ENCODE measurements at places on chromosomes 11 and 22.

DNA sequence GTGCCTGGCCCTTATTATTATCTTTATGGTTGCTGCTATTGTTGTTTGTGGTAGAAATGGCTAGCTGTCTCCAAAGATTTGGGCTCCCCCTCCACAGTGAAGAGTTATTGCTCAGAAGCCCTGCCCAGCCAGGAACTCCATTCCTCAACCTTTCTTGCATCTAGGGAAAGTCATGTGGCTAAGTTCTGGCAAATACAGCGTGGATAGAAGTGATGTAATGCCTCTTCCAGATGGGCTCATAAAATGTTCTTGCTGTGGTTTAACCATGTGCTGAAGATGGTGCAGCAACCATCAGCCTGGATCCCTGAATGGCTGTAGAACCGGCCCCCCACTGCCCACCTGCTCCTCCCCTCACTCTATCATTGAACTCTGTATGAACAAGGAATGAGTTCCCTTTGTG is 203.5 kb upstream of the E2F8 start:
- no peak for DNase-seq

GRCh38 chr11:119460582-119460981 is 37.6 kb upstream of the THY1 start:
- peak; percentile 91 for DNase-seq

GRCh38 chr11:116513894-116514293 is 258.9 kb downstream of the BUD13 start:
- peak; percentile 20 for DNase-seq

DNA sequence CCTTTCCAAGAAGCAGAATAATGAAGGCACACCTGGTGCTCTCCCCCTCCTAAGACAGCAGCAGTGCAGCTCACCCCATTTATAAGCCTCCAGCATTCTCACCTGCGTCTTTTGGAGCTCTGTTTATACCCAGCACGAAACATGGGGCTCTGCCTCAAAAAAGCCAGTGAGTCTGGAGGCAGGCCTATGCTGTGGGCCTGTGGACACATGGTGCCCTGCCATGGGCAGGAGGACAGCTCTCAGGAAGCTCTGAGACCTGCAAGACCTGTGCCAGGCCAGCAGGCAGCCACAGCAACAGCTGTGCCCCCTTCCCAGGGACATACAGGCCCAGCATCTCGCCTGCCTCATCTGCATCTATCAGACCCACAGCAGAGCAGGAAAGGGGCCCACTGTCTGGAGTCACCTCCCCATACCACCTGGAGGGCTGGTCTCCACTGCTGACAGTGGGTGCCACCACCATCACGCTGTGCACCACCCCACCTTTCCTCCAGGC is 64.2 kb downstream of the DGCR2 start:
- no peak for DNase-seq

- DNase-seq, result no peak
Observed at GRCh38 chr11:110752890-110753289, 40.7 kb upstream of the ARHGAP20 start.

DNA sequence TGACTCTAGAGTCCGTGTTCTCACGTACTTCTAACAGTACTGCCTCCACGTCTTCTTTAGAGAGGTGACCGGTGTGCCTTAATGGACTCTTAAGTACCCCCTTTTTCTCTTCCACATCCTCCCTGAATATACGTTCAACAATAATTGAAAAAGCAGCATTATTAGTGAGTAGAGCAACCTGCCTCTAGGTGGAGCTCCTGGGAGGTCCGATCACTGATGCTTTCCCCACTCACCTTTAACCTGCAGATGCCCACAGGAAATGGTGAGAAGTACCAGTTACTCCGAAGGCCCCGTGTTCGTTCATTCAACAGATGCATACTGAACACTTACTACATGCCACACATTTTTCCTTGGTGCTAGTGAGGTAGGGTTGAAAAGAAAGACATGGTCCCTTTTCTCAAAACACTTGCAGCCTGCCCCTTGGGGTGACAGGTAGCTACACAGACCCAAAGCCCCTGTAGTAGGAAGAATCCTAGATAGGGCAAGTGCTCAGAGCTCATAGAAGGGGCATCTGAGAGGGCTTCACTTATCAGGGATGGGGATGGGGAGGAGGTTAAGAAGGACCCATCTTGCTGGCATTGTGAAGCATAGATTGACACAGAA is 72.7 kb downstream of the FEZ1 start:
- no peak for DNase-seq

- DNase-seq, result peak; percentile 62
Observed at GRCh38 chr11:8832571-8833260, 78.3 kb upstream of the AKIP1 start.

DNA sequence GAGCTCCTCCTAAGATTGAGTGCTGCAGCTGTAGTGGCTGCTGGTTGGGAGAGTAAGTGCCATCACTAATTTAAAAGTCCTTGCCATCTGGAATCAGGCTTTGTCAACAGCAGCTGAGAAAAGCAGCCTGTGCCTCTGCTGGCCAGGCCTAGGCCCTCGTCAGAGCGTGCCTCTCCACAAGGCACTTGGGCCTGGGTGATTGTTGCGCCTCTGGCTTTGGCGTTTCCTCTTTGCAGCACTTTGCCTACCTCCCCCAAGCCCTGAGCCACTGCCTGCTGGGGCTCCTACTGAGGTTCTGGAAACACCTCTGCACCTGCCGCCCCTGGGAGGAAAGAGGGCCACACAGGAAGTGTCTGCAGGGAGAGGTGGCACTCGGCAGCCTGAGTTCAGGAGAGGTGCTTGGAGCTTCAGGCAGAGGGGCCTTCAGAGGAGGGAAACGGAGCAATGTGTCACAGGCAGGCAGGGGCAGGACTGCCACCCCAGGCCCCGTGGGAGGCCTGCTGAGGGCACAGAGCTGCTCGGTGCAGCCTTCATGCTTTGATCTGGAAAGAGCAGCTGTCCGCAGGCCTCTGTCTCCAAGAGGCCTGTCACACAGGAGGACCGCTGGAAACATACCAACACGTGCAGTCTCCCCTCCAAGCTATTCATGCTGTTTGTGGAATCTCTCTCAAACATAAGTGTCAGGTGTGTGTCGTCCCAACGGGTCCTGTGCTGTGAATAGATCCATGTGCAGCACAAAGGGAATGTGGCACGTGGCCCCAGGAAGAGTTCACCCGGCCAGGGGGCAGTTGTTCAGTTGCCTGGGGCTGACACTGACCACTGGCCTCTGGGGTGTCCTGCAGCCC is 61.5 kb upstream of the EMID1 start:
- DNase-seq, result no peak

- DNase-seq, result no peak
Observed at GRCh38 chr22:45429424-45429823, 15.9 kb downstream of the RIBC2 start.

DNA sequence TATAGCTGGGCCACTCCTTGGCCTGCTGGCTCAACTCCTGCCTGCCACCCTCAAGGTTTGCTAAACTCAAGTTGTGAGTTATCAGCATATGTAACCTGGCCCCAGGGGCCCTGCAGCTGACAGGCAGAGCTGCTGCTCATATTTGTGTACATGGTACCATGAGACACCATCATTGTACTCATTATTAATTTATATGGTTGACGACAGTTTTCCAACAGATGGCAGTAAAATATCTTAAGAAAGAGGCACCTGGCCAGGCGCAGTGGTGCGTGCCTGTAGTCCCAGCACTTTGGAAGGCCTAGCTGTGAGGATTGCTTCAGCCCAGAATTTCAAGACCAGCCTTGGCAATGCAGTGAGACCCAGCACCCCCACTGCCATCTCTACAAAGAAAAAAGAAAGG is 11.4 kb upstream of the DENND5A start:
- DNase-seq, result no peak

DNA sequence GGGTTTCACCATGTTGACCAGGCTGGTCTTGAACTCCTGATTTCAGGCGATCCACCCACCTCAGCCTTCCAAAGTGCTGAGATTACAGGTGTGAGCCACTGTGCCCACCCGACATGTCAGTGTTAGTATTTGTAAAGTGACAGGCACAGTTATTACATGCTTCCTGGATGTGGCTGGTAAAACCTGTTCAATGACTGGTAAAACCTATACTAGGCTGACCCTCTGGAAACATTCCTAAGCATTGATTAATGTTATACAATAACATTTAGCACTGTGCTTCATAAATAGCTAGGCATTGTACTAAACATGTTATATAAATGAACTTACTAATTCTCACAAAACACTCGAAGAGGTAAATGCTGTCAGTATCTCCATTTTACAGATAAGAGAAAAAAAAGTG is 20.9 kb upstream of the JHY start:
- no peak for DNase-seq

DNA sequence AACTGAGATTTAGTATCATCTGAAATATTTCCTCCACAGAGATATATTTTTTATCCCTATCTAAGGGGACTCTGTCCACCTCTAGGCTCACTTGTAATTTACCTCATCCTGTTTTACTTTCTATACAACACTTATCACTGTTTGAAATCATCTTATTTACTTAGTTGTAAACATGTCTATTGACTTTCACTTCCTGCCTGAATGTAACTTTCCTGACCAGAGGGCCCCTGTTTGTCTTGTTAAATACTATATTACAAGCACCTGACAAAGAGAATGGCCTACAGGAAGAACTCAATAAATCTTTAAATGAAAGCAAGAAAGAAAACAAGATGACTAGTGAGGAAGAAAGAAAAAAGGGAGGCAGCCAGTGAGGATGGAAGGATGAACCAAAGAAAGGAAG is 1727.5 kb downstream of the LRRC4C start:
- DNase-seq, result no peak

- DNase-seq, result no peak
Observed at GRCh38 chr11:8793114-8793777, 110.7 kb downstream of the RPL27A start.

GRCh38 chr11:64629796-64630562 is 39.0 kb downstream of the SLC22A12 start:
- DNase-seq, result no peak

DNA sequence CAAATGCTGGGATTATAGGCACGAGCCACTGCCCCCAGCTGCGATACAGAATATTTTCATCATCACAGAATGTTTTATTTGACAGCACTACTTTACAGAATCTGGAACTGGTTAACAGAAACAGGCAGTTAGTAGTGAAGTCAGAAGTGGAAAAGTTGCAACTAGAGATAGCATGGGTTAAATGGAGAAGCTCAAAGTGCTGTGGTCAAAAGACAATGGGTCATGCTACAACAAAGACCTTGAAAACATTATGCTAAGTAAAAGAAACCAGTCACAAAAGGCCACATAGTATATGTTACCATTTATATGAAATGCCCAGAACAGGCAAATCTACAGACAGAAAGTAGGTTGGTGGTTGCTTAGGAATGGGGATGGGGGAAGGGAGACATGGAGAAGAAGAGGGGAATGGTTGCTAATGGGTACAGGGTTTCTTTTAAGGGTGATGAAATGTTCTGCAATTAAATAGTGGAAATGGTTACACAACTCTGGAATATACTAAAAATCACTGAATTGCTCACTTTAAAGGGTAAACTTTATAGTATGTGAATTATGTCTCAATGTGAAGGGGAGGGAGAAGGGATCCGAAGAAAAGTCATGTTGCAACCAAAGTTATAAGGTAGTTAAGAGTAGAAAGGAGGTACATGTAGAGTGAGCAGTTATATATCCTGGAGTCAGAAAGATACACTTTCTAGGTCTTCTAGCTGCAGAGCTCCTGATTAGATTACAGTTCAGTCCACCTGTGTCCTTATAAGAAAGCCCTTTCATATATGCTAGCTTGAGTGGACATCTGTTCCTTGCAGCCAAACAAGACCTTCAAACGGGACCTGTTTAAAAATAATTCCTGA is 46.3 kb upstream of the RAPSN start:
- peak; percentile 84 for DNase-seq

DNA sequence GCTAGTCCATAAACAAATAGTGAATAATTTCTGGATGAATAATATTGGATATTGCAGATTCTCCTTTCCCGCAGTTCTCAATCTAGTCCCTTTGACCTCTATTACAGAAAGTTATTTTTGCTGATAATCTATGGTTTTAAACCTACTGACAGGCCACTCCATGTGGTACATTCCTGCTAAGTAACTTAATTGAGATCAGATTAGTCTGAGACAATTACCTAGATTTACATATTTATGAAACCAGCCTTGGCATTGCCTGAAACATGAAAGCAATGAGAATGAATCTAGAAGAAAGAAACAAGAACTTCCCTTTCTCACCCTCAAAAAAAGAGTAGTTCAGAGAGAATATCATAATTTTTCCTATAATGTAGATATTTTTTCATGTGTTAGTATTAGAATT is 964.2 kb downstream of the JRKL start:
- no peak for DNase-seq

DNA sequence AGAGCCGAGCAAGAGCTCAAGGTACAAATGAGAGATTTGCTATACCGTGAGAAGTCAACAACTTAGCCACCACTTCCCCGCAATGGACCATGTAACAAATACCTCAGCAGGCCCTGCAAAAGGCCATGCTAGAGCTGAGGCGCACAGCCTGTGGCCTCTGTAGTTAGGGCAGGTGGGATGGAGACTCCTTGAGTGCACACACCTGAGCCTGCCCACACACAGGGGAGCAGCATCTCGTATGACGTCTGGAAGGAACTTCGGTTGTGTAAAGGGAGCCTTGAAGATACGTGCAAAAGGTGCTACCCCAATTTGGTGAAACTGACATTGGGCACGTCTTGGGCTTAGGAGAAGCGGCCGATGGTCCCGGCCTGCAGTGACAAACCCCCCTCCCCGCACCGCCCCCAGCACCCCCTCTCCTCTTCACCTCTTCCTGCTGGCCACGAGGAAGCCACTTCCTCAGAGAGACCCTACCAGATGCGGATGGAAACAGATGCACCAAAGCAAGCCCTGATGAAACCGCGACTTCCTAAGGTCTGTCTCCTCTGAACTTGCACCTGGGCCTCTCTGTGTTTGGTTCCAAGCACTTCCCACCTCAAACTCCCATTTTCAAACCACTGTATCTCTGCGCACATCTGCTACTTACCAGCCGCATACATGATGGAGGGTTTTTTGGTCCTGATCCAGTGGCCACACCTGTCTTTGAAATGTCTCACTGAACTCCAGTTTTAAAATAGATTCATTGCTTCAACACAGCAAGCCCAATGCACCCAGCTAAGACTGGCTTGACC is 10.6 kb downstream of the CDPF1 start:
- no peak for DNase-seq

DNA sequence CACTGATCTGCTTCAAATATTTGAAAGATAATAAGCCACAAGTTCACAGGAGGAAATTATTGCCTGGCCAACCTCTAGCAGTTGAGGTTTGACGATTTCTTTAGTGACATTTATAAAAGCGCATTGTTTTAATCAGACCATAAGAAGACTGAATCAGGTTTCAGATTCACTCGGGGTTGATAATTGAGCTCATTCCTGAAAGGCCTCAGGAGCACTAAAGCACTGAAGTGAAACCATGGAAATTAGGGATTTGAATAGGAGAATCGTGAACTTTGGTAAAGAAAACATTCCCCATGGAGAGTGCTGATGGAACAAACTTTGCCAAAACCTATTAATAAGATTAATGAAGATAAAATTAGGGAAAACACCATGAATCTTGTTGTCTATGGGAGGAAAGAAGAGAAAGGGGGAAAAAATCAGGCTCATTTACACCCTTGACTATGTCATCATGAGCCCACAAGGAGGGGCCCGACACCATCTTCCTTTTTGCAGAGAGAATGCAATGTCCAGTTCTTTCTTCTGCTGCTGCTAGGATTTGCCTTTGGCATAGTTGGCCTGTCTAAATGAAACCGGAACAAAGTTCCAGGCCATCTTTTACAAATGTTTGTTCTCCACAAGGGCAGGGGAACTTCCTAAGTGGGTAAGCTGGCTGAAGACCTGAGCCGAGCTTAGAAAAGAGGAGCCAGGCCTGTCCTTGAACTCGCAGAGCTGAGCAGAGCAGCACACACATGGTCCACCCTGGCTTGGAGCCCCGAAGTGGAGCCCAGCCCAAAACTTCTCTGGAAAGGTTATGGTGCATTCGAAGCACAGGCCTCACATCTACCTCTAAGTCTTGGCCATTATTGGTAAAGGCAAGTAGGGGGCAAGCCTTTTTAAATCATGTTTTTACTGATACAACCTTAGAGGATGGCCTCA is 56.1 kb upstream of the EIF3M start:
- no peak for DNase-seq

All from fibroblast of skin of left quadriceps (primary cell).